ENCODE measurements at places on chromosomes 7 and 10.
A peak's percentile ranks its signal among the peaks of the same experiment; 100 is the strongest.

DNA sequence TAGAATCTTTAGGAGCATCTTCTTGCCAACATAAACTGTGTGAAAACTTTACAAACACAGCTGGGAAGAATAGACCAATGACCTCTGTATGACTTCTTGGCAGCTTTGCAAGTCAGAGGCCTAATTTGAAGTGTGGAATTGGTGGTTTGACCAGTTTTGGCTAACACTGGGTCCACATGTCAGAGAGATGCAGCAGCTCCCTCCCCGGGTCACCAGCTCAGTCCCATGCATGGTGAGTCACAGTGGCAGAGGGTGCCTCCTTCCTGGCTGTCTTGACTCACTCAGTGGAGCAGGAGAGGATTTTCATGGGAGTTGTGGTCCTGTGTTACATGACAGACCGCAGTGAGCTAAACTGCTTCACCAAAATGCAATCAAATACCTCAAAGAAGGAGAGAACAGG is 8.2 kb upstream of the STARD3NL start:
- H3K4me1 ChIP-seq, result no peaks in the 10 kb centered on the region
- H3K27me3 ChIP-seq, result no peaks in the 10 kb centered on the region
- no peaks in the 10 kb centered on the region for H3K36me3 ChIP-seq
- no peak for DNase-seq
- peak overlapping the region; percentile 22 for H3K27ac ChIP-seq
- H3K4me3 ChIP-seq, result no peak overlapping the region

- H3K27me3 ChIP-seq, result no peaks in the 10 kb centered on the region
- H3K4me1 ChIP-seq, result no peaks in the 10 kb centered on the region
- H3K4me3 ChIP-seq, result no peak overlapping the region
- H3K36me3 ChIP-seq, result no peaks in the 10 kb centered on the region
Measured at GRCh38 chr7:147304376-147304775, 1187.8 kb downstream of the CNTNAP2 start.

DNA sequence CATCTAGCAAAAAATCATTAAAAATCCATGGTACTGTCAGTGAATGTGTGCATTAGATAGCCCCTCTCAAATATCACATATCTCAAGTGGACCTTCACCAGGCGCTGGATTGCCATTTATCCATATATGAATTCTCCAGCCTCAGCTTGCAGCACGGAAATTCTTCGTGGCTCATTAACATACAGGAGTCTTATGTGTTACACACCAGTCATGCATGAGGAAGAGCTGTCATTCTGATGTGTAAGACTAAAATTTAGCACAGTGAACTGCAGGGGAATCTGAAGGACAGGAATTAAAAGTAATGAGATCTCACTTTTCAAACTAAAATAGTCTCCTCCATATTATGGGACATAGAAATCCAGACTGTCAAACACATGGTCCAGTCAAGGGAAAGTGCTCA is 542.4 kb upstream of the DPP6 start:
- no peaks in the 10 kb centered on the region for H3K4me1 ChIP-seq
- H3K36me3 ChIP-seq, result no peaks in the 10 kb centered on the region
- H3K4me3 ChIP-seq, result no peak overlapping the region
- no peaks in the 10 kb centered on the region for H3K27me3 ChIP-seq

GRCh38 chr10:59176241-59177030 is at the start of gene PHYHIPL:
PHYHIPL (plus strand) TSS chr10:59176643; CDS start chr10:59176854, 211 bp downstream.
- H3K36me3 ChIP-seq, result no peaks in the 10 kb centered on the region
- H3K4me1 ChIP-seq, result peaks cover 13% of the 10 kb centered on the region
- peak within 1 kb of the TSS; percentile 51 for H3K4me3 ChIP-seq
- H3K27me3 ChIP-seq, result peaks cover 3% of the 10 kb centered on the region
- no peak for DNase-seq

- no peaks in the 10 kb centered on the region for H3K4me1 ChIP-seq
- no peak overlapping the region for H3K27ac ChIP-seq
- no peak overlapping the region for H3K4me3 ChIP-seq
- DNase-seq, result no peak
Measured at GRCh38 chr10:48243487-48243886, 31.0 kb downstream of the FRMPD2 start.

GRCh38 chr7:56287429-56288138 is 171.4 kb upstream of the NUPR2 start:
- peak overlapping the region; percentile 67 for H3K27ac ChIP-seq
- H3K36me3 ChIP-seq, result no peaks in the 10 kb centered on the region
- peaks cover 8% of the 10 kb centered on the region for H3K4me1 ChIP-seq
- no peak for DNase-seq
- H3K27me3 ChIP-seq, result no peaks in the 10 kb centered on the region

- H3K4me1 ChIP-seq, result peaks cover 51% of the 10 kb centered on the region
- H3K27me3 ChIP-seq, result peaks cover 97% of the 10 kb centered on the region
- no peaks in the 10 kb centered on the region for H3K36me3 ChIP-seq
Measured at GRCh38 chr7:1236831-1237701, 4.4 kb downstream of the UNCX start.
